ENCODE measurements at places on chromosomes 13 and 19. TPM values are rescaled to one million over a fixed set of nuclear protein-coding genes. Genes with fewer than 3 reads are reported as not detected.

DNA sequence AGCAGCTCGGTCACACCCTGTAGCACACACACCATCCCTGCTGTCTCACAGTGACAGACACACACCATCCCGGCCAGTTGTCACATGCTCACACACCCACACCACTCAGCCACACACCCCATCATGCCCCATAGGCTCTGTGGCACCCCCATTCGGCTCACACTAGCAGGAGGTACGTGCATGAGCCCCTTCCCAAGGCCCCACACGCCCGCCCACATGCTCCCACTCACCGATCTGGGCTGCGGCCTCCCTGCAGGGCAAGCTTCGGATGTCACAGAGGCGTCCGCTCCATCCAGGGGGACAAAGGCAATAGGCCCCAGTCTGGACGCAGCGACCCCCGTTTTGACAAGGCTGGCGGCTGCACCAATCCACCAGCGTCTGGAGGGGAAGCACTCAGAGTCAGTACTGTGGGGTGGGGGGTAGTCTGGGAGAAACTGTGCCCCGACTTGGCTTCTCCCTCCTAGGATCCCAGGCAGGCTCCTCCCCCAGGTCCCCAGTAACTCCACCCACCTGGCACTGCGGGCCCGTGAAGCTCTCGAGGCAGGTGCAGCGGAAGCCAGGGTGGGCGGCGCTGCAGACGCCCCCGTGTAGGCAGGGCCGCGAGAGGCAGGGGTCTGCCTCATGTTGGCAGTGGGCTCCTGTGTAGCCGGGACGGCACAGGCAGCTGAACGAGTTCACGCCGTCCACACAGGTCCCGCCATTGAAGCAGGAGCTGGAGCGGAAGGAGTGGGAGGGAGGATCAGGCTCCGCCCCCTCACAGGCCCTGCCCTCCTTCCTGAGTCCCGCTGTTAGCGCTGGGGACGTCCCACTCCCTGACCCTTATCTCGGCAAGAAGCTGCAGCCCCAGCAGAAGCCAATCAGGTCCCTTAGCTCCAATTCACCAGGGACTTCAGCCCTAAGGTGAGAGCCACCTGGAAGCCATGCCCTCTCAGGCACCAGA is 20.1 kb downstream of the NOTCH3 start:
- no peak for DNase-seq

GRCh38 chr13:41267106-41267505 is 3.7 kb upstream of the MTRF1 start:
- no peak for DNase-seq

The CD22 gene
- polyA plus RNA-seq, result 43.9 TPM

DNA sequence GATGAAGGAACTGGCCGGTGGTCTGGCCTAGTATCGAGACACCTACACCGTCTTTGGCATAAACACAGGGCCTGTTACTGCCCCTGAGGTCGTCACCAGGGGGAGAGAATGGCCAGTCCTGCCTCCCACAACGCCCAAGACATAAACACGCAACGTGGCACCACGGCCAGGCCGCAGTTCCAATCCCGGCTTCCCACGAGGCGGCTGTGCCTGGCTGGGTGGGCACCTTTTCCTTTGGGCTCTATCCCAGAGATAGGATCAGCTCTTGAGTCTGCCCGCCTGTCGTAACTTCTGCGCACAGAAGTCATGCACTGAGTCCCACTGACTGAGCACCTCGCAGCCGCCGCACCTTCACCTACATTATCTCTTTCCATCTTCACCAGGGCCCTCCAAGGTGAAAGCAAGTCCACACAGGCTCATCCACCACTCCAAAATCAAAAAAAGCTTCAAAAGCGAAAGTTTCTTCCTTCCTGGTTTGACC is 1.1 kb downstream of the MIER2 start:
- no peak for DNase-seq

The HIF3A gene
- 46.0 TPM for polyA plus RNA-seq

The C19orf67 gene
- polyA plus RNA-seq, result not detected

GRCh38 chr19:10467104-10467706 is 36.0 kb downstream of the KEAP1 start:
- DNase-seq, result no peak

DNA sequence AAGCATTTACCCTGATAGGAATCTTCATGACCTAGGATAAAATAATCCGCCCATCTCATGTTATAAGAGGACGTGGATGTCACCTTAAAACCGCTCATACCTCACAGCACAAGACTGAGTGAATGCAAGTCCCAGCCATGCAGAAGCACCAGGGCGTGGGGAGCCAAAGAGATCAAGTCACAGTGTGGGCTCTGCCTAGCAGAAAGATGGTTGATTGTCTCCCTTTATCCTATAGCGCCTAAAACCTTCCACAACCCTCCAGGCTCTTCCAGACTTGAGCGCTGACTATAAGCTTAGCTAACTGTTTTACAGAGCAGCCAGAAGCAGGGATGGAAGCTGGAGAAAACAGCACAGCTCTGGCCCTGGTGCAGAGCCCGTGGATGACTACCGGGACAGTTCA is 6.8 kb upstream of the ANKRD10 start:
- no peak for DNase-seq

- no peak for DNase-seq
These were observed 10.3 kb downstream of the NEK5 start for GRCh38 chr13:52118595-52118994.

GRCh38 chr13:103794526-103794925 is 728.3 kb upstream of the SLC10A2 start:
- DNase-seq, result no peak

Measured in left renal pelvis (tissue), 4 donors.